ENCODE measurements at places on chromosomes 5 and 9.

DNA sequence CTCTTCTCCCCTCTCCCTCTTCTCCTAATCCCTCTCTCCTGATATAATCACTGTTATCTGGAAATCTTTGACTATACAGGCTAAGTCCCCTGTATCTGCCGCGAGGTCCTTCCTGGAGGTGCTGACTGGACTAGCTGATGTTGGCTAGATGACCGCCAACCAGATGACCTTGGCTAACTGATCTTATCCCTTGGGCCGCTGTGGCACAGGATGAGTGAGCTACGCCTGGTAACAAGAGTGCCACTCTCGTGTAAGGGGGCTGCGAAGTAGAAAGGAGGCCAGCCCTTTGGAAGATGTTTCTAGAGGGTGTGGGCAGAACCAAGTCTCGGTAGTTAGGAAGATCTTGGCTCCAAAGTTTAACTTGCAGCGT, 345 bp upstream of the PRRC1 start:
- no peak for DNase-seq

- DNase-seq, result no peak
Measured at GRCh38 chr5:127887282-127887681, 184.1 kb downstream of the CCDC192 start.

- no peak for DNase-seq
Measured at GRCh38 chr9:19999491-20000057, 210.7 kb upstream of the SLC24A2 start.

GRCh38 chr5:111505096-111505495, 7.2 kb downstream of the STARD4 start:
- no peak for DNase-seq

DNA sequence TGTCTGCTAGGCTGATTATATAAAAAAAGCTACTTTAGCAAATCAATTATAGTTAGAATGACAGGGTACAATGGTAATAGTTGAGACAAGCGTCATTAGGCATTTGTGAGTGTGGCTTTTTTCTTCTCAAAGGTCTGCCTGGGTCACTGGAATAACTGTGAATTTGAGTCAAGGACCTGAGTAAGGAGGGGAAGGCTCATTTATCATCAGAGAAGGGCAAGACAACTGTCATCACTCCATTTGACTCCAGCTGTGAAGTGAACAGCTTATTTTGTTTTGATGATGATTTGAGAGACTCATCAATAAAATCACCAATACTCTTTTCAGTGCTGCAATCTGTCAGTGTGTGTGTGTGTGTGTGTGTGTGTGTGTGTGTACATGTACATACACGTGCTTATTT, 118.6 kb downstream of the MAT2B start:
- no peak for DNase-seq

- DNase-seq, result no peak
Measured at GRCh38 chr9:125434986-125435775, 173.6 kb downstream of the GAPVD1 start.

DNA sequence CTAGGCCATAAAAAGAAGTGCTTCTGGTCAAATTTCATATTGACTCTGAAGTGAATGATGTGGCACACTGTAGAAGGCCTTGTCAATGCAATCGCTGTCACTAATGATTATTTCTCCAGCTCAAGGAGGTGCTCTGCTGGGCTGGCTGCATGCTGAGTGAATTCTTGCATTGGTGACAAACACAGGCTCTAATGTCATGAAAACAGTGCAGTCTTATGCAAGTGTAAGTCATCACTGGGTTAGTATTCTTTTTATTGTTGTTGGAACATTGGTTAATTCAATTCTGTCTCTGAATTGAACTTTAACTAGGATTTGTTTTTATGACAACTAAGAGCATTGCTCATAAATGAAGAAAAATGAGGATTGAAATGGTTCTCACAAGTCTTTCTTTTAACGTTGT, 57.3 kb upstream of the CD180 start:
- DNase-seq, result no peak

DNA sequence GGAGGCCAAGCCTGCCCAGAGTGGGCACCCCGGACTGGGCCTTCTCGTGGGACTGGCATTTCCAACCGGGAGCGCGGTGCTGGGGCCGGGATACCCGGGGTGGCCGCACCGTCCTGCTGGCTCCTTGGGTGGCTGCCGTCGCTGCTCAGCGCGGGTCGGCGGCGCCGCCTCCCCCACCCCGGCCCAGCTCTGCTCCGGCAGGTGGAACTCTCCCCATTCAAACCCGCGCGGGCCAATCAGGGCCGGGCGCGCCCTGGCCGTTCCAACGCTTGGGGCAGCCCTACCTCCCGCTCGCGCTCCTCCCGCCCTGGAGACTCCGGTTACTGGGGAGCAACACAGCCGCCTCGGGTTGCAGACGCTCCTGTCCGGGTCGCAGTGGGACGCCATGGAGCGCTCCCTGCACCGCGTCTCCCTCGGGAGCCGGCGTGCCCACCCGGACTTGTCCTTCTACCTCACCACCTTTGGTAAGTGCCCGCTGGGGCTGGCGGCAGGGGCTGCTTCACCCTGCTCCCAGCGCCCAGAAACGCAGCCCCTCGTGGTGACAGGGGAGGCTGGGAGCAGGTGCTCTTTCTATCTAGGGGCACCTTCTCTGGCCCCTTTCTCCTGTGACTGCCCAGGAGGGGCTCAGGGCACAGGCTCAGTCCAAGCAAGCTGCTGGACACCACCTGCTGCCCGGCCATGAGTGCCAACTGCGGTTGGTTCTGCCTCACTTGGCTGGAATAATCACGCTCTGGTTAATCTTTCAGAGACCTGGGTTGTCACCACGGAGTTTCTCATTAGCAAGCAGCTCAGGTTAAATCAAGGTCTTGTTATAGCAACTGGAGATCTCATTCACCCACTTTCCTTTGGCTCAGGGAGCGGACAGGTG, at the start of gene RGS3:
Gene RGS3, plus strand, starts transcription at position 310 of the 868 bp plus-strand sequence. Its CDS starts 76 bp downstream, at position 386.
- peak; percentile 75 for DNase-seq

DNA sequence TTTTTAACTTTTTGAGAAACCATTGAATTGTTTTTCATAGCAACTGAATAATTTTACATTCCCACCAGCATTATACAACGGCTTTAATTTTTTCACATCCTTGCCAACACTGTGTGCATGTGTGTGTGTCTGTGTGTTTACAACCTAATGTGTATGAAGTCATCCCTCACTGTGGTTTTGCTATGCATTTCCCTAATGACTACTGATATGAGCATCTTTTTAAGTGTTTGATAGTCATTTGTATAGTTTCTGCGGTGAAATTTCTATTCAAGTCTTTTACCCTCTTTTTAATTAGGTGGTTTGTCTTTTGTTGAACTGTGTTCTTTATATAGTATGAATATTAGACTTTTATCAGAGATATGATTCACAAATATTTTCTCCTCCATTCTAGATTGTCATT, 263.1 kb upstream of the COX7C start:
- no peak for DNase-seq

DNA sequence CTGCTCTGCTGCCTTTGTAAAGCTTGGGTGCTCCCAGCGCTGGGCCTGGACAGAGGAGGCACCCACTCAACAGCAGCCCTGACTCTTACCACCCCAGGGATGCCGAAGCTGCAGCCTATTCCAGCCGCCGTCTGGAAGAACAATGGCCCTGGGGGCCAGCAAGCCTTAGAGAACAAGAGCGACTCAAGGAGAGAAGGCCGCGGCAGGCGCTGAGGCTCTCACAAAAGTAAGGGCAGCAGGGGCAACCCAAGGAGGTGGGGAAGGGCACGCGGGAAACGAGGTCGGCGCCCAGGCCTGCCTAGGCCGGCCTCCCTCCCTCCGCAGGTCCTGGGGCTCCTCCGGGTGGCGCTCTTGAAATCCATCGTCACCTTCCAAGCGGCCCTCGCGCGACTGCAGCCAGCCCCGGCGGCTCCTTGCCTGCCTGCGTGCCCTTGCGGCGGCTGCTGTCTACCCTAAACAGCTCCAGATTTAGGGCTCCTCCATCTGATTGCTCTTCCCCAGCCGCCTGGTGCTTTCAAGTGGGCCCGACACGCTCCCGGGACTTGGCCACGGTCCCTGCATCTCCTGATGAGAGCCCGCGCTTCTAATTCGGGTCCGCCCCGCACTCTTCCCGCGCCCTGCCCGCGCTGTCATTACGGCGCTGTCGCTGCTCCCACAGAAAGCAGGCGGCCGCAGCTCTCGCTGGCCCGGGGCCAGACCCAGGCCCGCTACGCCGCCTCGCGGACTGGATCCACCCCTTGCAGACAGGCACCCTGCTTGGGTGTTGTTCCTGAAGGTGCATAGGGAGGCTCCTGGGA, 213.3 kb downstream of the SEMA6A start:
- DNase-seq, result peak; percentile 13

GRCh38 chr5:72383726-72384125, 63.6 kb downstream of the PTCD2 start:
- DNase-seq, result no peak

DNA sequence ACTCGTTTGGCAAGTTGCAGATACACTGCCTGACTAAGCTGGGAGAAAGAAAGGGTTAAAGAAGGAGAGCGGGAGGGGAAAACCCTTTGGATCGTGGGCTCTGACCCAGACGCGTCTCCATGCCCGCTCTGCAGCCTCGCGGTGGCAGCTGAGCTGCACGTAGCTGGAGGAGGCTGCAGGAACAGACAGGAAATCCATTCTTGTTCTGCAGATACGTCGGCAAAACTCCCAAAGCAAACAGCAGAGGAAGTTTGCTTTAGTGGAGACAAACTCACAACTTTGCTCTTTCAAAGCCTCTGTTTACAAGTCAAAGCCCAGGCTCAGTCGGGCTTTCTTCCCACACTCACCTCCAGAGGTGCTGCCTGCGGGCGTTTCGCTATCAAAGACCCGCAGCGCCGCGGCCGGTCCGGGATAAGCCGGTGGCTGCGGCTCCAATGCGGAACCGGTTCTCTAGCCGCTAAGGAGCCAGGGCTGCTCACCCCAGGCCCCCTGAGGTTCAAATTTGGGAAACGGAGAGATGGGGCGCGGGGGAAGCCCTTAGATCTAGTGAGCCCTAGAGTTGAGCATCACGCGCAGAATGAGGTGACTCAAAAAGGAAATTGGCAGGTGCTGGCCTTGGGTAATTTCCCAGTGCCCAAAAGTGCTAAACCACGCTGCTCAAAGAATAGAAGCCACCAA, 60.7 kb downstream of the MAT2B start:
- DNase-seq, result no peak

GRCh38 chr5:65481171-65481581, 544 bp downstream of the ADAMTS6 start:
- DNase-seq, result no peak

- DNase-seq, result no peak
Measured at GRCh38 chr5:74630453-74631066, 10.0 kb downstream of the ENC1 start.

GRCh38 chr9:131539223-131539923, 6.0 kb upstream of the PRRT1B start:
- DNase-seq, result no peak

GRCh38 chr9:79574136-79574535, 2.4 kb downstream of the TLE4 start:
- no peak for DNase-seq

- DNase-seq, result no peak
Measured at GRCh38 chr5:149829954-149830353, 99.8 kb downstream of the PPARGC1B start.

GRCh38 chr5:106600803-106601202, 1069.9 kb downstream of the EFNA5 start:
- DNase-seq, result no peak

DNA sequence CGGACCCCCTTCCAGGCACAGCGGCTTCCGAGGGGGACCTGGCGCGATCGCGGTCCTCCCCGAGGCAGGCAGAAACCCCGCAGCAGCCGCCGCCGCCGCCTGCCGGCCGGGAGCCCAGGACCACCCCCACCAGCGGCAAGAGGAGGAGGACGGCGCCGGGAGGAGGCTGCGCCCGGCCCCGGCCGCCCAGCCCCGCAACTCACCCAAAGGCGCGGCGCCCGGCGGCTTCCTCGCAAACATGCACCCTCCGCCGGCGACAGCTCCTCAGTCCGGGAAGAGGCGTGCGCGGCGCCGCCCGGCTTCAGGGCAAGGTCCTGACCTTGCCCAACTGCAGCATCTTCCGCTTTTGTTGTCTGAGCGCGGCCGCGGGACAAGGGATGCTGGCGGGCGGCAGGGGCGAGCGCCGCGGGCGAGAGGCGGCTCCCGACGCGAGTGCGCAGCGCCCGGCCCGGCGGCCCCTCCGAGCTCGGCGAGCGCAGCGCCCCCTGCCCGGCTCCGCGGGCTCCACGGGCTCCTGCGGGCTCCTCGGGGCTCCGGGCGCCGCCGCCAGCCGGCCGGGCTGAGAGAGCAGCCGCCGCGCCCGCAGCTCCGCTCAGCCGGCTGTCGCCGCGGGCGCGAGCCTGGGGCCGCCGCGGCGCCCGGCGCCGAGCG, 507 bp downstream of the CTNND2 start:
- DNase-seq, result peak; percentile 19

DNA sequence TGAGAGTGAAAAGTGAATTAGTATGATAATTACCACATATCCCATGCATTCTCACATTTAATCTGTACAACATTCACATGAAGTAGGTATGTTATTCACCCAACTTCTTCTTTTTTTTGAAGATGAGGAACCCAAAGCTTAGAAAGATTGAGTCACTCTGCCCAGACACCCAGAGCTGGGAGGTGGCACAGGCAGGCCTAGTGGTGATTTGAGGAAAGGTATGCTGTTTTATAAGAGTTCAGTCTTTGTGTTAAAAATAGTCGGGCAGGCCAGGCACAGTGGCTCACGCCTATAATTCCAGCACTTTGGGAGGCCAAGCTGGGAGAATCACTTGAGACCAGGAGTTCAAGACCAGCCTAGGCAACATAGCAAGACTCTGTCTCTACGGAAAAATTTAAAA, 285.3 kb downstream of the NR3C1 start:
- DNase-seq, result no peak

DNA sequence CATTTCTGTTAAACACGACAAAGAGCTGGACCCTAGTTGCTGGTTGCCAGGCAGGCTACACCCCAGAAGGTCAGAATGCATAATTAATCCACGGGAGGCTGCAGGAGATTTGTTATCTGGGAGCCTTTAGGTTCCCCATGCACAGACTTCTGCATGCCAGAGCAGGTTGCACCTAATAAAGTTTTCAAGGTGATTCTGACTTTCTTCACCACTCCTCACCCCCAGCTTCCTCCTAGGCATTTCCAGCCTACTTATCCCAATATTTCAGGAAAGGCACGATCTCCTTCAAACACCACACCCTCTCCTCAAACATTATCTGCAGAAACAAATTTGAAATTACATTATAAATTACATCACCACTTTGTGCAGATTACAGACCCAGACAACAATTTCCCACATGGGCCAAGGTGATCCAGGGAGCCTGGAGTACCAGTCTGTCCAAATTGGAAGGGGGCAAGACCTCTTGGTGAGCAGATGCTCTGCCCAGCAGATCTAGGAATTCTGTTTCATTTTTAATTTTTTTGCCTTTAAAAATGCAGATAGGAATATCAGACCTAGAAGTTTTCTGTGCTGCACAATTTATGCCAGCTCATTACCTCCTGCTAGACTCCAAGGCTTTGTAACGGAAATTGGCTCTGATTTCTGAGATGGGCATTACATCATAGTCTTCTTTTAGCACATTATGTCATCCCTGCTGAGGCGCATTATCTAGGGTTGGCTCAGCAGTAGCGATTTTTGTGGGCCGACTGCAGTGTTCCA, 363.4 kb upstream of the SLC30A5 start:
- DNase-seq, result no peak

DNA sequence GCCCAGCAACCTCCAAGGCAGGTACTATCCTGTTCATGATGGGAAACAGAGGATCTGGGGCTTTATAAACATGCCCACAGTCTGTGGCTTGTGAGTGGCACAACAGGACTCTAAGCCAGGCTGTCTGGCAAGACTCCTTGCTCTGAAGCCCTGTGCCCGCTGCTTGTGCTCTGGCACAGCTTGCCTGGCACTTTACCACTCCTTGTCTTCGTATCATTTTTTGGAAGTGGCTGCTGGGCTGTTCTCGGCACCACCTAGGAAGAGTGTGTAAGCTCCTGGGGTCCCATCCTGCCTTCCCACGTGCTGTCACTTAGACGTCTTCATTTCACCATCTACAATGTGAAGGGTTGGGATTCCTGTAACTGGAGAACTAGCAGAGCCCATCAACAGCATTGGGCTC, 59.3 kb upstream of the GLRX start:
- no peak for DNase-seq

All from DMS153 (cell line).